ENCODE measurements at places on chromosomes 13 and 19. TPM values are rescaled to one million over a fixed set of nuclear protein-coding genes. Genes with fewer than 3 reads are reported as not detected.

GRCh38 chr19:33487901-33488800 lies 33.4 kb downstream of the PEPD start:
- DNase-seq = no peak

FPR2 gene
- 1.1 TPM for total RNA-seq

ACP5 gene
- 11.8 TPM for total RNA-seq

DNA sequence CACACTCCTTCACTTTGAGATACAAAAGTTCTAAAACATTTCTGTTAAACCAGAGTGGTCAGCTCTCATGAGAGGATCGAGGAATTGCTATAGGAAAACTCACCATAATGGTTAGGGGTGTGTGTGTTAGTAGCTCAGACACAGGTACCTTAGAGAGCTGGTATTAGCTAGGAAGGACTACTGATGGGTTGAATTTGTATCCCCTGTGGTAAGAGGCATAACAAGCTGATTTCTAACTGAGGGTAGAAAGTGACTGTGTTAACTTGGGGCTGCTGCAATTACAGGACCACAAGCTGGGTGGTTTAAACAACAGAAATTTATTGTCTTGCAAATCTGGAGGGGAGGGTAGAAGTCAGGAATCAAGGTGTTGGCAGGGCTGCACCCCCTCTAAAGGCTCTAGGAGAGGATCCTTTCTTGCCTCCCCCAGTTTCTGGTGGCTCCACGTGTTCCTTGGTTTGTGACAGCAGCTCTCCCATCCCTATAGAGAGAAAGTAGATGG lies 17.4 kb downstream of the LEUTX start:
- DNase-seq = no peak

DNA sequence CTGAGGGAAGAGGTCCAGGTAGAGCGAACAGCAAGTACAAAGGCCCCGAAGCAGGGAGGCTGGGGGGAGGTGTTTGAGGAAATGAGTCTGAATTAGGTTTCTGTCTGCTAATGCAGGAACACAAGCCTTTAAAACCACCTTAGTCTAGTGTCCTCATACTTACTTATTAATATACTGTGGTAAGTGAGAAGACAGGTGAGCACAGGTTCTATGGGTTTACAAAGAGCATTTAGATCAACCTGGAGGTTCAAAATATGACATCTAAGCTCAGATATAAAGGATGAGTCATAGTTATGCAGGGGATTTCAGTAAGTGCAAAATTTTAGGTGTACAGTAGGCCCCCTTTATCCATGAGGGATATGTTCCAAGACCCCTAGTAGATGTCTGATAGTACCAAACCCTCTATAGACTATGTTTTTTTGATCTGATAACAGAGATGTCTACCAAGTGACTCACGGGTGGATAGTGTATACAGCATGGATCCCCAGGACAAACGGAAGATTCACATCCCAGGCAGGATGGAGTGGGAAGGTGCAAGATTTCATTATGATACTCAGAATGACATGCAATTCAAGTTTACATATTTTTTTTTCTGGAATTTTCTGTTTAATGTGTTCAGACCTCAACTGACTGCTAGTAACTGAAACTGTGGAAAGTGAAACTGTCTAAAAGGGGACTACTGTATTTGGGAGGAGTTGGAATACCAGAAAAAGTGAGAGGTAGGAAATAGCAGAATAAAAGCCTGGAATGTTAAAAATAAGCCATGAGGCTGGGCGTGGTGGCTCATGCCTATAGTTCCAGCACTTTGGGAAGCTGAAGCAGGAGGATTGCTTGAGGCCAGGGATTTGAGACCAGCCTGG lies 18.2 kb upstream of the MED4 start:
- DNase-seq = no peak

- DNase-seq = no peak
Observed at GRCh38 chr19:29247471-29247870, 34.5 kb upstream of the UQCRFS1 start.

Data from Caki2 (cell line).